ENCODE measurements at places on chromosomes 6 and 20. TPM values are rescaled to one million over a fixed set of nuclear protein-coding genes. Genes with fewer than 3 reads are reported as not detected.
A peak's percentile ranks its signal among the peaks of the same experiment; 100 is the strongest.

The TNXB gene
- 89.8 TPM for total RNA-seq

The HLA-DOA gene
- total RNA-seq = 2.1 TPM

GRCh38 chr6:77962070-77962469 lies 309.2 kb downstream of the MEI4 start:
- no peak for DNase-seq

The NOTCH4 gene
- 23.8 TPM for total RNA-seq

The HNF4A gene
- 1.6 TPM for total RNA-seq

The LTB gene
- total RNA-seq = 0.96 TPM

The PNPLA1 gene
- not detected for total RNA-seq

DNA sequence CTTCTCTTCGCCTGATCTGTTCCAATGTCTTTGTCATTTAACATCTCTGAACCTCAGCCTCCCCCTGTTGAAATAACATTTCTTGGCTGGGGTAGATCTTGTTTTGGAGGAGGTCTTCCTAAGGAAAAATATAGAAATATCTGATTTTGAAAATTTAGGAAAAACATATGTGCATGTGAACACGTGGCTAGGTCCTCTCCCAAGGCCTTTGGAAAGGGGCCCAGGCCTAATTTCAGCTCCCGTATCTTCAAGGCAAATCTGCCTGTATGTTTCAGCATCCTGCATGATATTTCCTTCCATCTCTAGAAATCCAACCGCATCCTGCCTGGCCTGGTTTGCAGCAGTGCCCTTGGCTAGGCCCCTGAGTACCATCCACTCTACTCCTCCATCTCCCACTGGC lies 261.2 kb downstream of the PHACTR1 start:
- DNase-seq = no peak

- peak; percentile 57 for DNase-seq
These were observed 21.0 kb downstream of the C6orf89 start for GRCh38 chr6:36906539-36907325.

The OOEP gene
- total RNA-seq = 0.33 TPM

The IRF4 gene
- total RNA-seq = 9.1 TPM

GRCh38 chr20:3258429-3258828 lies 19.4 kb upstream of the SLC4A11 start:
- no peak for DNase-seq

GRCh38 chr6:137271245-137272183 lies 52.3 kb upstream of the IFNGR1 start:
- no peak for DNase-seq

Measured in breast epithelium (tissue), 4 donors.